Prostate gland (tissue), 2 donors: ENCODE measurements at places on chromosomes 7 and 10. TPM values are rescaled to one million over a fixed set of nuclear protein-coding genes. Genes with fewer than 3 reads are reported as not detected.

DNA sequence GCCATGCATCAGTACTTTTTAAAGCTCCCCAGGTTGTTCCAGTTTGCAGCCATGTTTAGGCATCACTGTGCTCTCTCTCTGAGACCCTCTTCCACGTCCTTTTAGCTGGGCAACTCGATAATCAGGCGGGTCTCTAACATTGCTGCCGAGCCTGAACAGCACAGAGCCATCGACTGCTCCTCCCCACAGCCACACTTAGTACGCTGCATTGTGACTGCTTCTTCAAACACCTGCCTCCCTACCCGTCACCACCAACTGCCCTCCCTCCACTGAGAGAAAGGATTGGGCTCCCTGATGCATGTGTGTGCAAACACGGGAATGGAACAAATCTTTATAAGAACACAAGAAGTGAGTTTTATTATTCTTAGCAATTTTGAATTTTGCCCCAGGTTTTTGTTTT, 11.4 kb upstream of the TACR2 start:
- H3K4me3 ChIP-seq, result no peak overlapping the region
- no peak for DNase-seq
- no peak overlapping the region for H3K27ac ChIP-seq
- no peaks in the 10 kb centered on the region for H3K36me3 ChIP-seq
- no peaks in the 10 kb centered on the region for H3K27me3 ChIP-seq
- H3K4me1 ChIP-seq, result no peaks in the 10 kb centered on the region

DNA sequence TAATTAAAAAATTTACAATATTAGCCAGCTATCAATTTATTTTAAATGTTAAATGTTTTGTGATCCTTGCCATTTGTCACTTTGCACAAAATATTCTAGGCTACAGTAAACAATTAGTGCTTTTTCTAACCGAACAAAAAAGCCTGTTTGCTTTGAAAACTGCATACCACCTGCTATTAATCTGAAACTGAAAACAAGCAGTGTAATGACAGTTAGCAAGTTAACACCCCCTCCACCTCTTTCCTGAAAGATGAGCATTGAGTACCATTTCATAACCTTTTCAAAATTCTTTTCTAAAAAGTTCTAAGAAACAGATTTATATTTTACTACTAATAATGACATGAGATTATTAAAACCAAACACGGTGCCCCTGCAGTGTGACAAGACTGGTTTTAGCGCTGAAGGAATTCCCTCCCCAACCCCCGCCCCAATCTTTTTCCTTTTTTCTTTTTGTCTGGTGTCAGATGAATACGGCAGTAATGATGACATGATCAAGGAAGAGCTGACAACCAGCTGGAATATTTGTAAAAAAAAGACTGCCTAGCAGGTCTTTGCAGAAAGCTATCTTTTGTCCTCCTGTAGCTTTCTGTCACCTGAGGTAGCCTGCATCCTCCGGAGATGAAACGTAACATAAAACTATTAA, 175.6 kb downstream of the CHCHD3 start:
- H3K4me3 ChIP-seq, result no peak overlapping the region
- no peaks in the 10 kb centered on the region for H3K36me3 ChIP-seq
- H3K4me1 ChIP-seq, result no peaks in the 10 kb centered on the region
- DNase-seq, result no peak

GRCh38 chr7:37713613-37714012, 30.0 kb downstream of the GPR141 start:
- no peak overlapping the region for H3K27ac ChIP-seq
- DNase-seq, result no peak
- no peaks in the 10 kb centered on the region for H3K36me3 ChIP-seq
- H3K4me1 ChIP-seq, result no peaks in the 10 kb centered on the region
- no peak overlapping the region for H3K4me3 ChIP-seq

DNA sequence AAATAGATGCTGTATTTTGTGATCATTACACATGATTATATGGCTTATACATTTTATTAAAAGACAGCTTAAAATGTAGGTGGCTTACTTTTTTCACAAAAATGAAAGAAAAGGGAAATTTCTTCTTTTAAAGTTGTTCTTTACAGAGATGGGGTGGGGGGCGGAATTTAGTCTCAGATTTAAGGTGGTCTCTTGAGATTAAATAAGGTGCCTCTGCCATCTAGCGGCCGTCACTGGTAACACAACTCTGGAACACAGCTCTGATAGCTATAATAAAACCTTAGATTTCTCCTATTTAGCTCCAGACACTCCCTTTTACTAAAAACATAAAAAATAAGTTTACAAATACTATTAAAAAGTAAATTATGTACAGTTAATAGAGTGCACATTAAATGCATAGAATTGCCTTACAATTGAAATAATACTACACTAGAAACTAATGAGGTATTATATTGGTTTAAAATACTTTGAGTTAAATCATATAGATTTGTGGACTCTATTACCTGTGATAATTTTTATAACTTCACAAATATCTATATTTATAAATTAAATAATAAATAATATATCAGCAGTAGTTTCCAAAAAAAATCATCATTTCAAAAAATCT, 210.9 kb downstream of the DGKB start:
- H3K36me3 ChIP-seq, result no peaks in the 10 kb centered on the region
- peak; percentile 34 for DNase-seq
- H3K27ac ChIP-seq, result no peak overlapping the region
- H3K4me1 ChIP-seq, result no peaks in the 10 kb centered on the region
- H3K4me3 ChIP-seq, result no peak overlapping the region
- H3K27me3 ChIP-seq, result no peaks in the 10 kb centered on the region

DNA sequence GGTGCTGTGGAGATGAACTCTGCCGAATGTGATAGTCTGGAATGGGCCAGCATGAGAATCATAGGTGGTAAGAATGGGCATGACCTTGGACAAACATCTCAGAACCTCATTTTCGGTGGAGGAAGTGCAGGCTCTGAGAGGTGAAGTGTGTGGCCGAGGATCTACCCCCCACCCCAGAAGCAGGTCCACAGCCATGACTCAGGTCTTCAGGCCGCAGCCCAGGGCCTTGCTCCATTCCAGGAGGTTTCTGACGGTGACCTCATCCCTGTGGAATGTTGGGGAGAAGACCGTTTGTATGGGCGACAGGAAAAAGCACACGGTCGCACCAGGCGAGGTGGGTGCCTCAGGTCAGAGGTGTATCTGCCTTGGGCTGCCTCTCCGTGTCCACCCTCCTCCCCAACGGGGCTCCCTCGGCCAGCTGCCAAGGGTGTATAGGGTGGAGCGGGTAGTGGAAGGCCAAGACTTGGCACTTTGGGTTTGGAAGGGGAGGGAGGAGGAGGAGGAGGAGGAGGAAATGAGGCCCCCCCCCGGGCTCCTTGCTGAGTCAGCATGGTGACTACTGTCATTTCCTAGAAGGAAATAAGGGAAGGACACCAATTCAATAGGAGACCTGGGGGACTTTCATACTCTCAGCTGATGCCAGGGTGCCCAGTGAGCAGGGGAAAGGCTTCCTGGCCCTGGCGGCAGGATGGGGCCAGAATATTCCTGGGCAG, 168.0 kb upstream of the RHEB start:
- no peaks in the 10 kb centered on the region for H3K4me1 ChIP-seq
- DNase-seq, result no peak
- H3K27me3 ChIP-seq, result no peaks in the 10 kb centered on the region
- H3K4me3 ChIP-seq, result no peak overlapping the region
- H3K36me3 ChIP-seq, result no peaks in the 10 kb centered on the region

DNA sequence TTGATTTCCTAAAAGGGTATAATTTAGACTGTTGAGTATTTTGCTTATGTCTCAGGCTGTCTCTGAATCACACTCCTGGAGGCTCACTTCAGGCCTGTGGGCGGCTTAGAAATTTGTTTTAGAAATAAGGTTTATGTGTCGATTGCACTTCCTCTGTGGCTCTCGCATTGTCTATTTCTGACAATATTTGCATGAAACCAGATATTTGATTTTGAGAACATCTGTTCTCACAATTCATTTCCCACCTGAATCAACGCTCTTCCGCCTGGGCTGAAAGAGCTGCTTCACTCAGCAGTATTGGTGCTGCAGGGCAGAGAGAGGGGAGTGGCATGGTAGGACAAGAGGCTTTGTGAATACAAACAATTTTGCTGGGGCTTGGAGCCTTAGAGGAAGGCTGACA, 262.0 kb downstream of the ADRA2A start:
- no peak overlapping the region for H3K27ac ChIP-seq
- no peak for DNase-seq
- H3K4me3 ChIP-seq, result no peak overlapping the region
- H3K4me1 ChIP-seq, result no peaks in the 10 kb centered on the region
- H3K27me3 ChIP-seq, result no peaks in the 10 kb centered on the region

DNA sequence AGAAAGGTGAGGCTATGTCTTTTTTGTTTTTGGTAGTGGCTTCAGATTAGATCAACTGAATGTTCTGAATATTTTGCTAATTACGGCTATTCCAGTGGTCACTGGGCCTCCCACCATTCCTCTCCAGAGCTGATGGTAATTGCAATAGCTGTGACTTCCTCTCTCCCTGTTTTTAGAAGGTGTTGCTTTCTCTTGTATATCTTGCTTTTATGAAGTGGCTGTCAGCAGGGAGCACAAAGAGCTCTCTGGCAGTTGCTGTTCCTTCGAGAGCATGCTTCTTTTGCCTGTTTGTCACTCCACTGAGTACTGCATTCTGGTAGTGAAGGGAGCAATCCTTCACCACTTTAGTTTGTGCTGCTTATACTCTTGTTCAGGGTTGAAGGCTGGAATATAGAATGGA, 133.3 kb downstream of the EXOC4 start:
- H3K27me3 ChIP-seq, result no peaks in the 10 kb centered on the region
- H3K27ac ChIP-seq, result no peak overlapping the region
- no peak for DNase-seq
- no peaks in the 10 kb centered on the region for H3K36me3 ChIP-seq
- H3K4me3 ChIP-seq, result no peak overlapping the region

DNA sequence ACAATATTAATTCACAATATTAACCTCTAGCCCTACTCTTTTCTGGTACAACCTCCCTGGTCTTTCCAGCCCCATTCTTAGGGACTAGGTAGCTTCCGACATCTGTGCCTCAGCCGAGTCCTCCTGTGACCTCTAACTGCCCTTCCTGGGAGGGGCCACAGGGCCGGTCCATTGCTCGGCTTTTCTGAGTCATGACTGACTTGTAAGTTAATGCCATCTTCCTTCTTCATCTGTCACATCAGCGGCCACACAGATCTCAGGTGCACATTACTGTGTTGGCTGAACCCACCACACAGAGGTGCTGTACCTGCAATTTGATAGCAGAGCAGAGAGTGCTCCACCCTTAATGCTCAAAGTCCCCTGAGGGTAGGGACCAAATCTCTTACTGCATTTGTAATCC, 4.1 kb upstream of the CPA4 start:
- H3K27ac ChIP-seq, result no peak overlapping the region
- H3K27me3 ChIP-seq, result no peaks in the 10 kb centered on the region
- no peak for DNase-seq
- no peaks in the 10 kb centered on the region for H3K4me1 ChIP-seq

GRCh38 chr10:124092860-124093773, at the start of gene CHST15:
TSS of gene CHST15 (minus strand) at chr10:124093598. CDS start at chr10:124046212, 47,386 bp downstream.
- H3K27ac ChIP-seq, result peak within 1 kb of the TSS; percentile 89
- peaks cover 7% of the 10 kb centered on the region for H3K4me1 ChIP-seq
- peaks cover 3% of the 10 kb centered on the region for H3K27me3 ChIP-seq

- H3K4me3 ChIP-seq, result no peak overlapping the region
- no peak overlapping the region for H3K27ac ChIP-seq
- no peaks in the 10 kb centered on the region for H3K4me1 ChIP-seq
- no peaks in the 10 kb centered on the region for H3K36me3 ChIP-seq
- no peak for DNase-seq
These were observed 12.7 kb upstream of the DMTF1 start for GRCh38 chr7:87139514-87139913.

DNA sequence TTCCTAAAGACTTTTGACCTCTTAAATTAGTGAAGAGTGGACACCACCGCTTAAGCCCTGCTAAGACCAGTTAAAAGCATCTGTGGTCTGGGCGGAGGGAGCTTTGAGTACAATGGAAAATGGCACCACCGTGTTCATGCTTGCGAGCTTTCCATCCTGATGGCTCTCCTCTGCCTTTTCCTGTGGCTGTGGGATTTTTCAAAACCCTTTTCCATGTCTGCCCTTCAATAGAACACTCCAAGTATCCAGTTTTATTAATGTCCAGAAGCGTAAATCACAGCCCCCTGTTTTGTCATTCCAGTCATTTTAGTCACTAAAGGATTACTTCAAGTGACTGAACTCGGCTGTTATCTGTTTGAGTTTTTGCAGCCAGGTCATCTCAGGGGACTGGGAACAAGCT, 181.8 kb downstream of the MGMT start:
- H3K36me3 ChIP-seq, result no peaks in the 10 kb centered on the region
- no peaks in the 10 kb centered on the region for H3K27me3 ChIP-seq

GRCh38 chr7:39005461-39005860, 27.8 kb downstream of the POU6F2 start:
- no peaks in the 10 kb centered on the region for H3K27me3 ChIP-seq
- no peak for DNase-seq
- no peaks in the 10 kb centered on the region for H3K36me3 ChIP-seq
- H3K4me1 ChIP-seq, result no peaks in the 10 kb centered on the region

Gene WNT8B
- total RNA-seq, result 1.8 TPM

Gene UTF1
- 9.2 TPM for total RNA-seq

Gene LRRTM3
- 0.14 TPM for total RNA-seq

Gene STRIP2
- total RNA-seq, result 1.1 TPM

Gene WDFY4
- 0.59 TPM for total RNA-seq

Gene KLF14
- total RNA-seq, result 0.57 TPM

Gene METTL27
- 5.9 TPM for total RNA-seq

Gene OPN1SW
- not detected for total RNA-seq

Gene ANLN
- total RNA-seq, result 9.9 TPM
